ENCODE measurements at places on chromosomes 4 and X.

DNA sequence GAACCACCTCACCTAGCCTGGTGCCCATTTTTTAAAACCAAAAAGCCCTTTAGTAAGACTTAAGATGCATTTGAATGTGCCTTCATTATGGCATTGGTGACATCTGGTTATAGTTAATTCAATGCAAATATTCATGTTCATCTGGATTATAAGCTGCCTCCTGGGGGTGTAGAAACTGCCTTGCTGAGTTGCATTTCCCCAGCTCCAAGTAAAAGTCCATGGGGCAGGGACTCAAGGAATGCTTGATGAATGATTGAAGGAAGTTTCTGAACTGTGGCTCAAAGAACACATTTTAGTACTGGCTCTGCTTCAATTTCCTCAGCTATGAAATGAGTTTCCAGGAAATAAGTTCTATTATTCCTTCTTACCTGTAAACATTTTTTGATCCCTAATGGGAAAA lies 18.5 kb upstream of the RBM47 start:
- DNase-seq: no peak

DNA sequence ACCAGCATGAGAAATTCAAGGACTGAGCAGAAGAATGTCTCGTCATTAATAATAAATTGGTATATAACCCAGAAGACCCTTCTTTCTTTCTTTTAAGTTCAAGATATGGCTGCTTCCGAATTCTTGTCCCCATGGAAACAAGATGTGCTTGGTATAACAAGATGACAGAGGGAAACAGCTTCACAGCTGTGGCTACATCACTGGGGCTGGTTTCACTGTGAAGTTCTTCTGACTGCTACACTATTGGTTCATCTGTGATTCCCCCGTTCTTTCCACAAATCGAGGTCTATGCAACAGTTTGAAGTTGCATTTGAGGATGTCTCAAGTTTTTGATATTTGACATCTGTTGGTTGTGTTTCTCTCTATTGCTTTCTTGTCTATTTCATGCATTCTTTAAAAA lies 12.3 kb upstream of the DTHD1 start:
- no peak for DNase-seq

DNA sequence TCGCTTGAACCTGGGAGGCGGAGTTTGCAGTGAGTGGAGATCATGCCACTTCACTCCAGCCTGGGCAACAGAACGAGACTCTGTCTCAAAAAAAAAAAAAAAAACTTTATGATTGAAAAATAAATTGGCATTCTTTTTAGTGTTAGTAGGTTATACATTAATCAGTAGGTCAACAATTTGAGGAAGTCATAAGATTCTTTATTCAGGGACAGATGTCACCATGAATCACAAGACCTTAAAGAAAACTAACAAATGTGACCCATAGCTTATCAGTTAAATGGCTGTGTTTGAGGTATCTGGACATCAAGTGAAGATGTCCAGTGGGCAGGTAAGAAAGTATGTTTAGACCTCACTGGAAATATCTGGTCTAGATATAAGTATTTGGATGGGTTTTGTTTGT lies 9.3 kb upstream of the PRMT9 start:
- no peak for DNase-seq

GRCh38 chr4:13340672-13341071 lies 143.5 kb downstream of the RAB28 start:
- no peak for DNase-seq

DNA sequence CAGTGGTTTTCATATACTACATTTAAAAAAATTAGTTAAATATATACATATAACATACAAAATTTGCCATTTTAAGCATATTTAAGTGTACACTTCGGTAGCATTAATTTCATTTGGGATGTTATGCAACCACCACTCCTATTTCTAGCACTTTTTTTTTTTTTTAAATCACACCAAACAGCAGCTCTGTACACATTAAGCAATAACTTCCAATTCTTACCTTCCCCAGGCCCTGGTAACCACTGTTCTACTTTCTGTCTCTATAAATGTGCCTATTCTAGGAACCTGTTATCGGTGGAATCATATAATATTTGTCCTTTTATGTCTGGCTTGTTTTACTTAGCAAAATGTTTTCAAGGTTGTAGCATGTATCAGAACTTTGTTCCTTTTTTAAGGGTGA lies 39.1 kb downstream of the TMEM164 start:
- no peak for DNase-seq

DNA sequence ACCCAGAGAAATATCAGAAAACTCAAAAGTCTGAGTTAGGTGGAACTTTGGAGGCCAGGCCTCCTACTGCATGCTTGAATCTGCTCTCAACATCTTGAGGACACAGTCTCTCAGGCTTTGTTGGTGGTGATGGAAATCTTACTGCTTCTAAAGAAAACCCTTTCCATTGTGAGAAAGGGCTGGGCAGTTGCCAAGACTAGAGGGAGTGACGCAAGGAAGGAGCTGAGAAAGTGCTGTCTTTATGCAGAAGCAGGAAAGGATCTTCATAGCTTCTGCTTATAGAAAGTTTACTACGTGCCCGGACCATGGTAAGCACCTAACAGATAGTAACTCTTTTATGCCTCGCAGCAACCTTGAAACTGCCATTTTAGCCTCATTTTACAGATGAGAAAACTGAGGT lies 2.4 kb upstream of the CRMP1 start:
- DNase-seq: no peak

DNA sequence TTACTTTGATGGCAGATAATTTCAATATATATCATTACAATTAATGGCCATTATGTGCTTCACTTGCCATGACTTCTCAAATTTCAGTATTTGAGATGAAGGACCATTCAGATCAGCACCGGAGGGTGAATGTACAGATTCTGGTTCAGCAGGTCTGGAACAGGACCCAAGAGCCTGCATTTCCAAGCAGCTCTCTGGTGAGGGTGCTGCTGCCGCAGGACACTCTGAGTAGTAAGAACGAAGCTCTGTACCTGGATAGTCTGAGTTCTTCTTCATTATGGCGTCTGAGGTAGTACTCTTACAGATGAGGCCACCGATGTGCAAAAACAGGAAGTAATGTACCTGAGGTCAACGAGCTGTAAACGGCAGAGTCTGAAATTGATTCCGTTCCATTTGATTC lies 228.2 kb downstream of the FBXW7 start:
- no peak for DNase-seq

DNA sequence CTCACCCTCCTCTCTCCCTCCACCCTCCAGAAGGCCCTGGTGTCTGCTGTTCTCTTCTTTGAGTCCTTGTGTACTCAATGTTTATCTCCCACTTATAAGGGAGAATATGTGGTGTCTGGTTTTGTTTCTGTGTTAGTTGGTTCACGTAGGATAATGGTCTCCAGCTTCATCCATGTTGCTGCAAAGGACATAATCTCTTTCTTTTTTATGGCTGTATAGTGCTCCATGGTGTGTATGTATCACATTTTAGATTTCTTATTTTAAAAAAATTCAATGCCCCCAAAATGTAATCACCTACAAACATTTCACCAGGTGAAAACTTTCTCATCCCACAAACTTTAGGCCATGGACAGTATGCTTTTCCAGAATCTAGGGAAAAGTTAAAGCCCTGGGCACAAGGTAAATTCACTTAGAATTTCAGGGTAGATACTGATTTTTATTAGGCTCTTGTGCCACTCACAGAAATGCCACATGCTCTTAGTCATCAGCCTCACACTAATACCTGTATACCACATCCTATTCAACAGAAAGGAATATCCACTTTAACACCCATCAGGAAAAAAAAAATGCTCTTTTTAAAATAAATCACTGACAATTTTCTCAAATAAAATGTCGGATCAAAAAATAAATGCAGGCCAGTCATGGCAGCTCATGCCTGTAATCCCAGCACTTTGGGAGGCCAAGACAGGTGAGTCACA lies 104.8 kb upstream of the ENPP6 start:
- no peak for DNase-seq

- no peak for DNase-seq
Measured at GRCh38 chr4:92551616-92552015, 247.8 kb downstream of the GRID2 start.

DNA sequence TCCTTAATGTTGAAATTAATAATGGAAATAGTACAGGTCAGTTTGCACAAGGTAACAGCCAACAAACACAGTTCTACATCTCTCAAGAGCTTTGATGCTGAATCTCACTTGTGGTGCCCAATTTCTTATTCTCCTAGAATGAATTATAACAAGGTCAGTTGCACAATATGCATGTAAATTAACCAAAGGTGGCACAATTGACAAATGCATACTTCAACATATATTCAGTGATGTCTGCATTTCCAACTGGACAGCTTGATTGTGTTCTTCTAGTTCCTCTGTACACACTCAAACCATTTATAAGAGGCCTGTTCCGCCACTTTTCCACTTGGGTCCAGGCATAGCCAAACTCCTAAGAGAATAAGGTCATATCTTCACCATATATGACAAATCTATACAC lies 210.3 kb upstream of the EPHA5 start:
- DNase-seq: no peak

DNA sequence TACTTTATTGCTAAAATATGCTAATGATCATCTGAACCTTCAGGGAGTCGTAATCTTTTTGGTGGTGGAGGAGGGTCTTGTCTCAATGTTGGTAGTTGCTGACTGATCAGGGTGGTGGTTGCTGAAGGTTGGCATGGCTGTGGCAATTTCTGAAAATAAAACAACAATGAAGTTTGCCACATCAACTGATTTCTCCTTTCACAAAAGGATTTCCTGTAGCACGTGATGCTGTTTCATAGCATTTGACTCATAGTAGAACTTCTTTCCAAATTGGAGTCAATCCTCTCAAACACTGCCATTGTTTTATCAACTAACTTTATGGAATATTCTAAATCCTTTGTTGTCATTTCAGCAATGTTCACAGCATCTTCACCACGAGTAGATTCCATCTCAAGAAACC lies 19.3 kb downstream of the DDIT4L start:
- DNase-seq: no peak

- DNase-seq: peak; percentile 38
Measured at GRCh38 chrX:52923781-52924241, 26.7 kb downstream of the FAM156B start.

GRCh38 chr4:9800848-9801247 lies 19.4 kb downstream of the DRD5 start:
- peak; percentile 2 for DNase-seq

DNA sequence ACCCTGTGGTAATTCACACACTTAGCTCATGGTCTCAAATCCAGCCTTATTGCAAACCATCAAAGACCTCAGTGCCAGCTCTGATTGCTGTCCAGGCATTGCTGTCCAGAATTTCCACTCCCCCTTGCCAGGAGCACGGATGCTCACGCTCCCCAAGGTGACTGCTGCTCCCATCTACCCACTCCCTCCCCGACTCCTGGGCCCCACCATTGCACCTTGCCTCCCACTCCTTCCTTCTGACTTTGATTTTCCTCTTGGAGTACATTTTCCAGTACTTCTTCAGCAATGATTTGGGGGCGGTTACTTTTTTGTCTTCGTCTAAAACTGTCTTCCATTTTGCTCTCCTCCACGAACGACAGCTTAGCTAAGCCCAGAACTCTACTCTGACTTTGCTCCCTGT lies 11.5 kb downstream of the ZFYVE28 start:
- DNase-seq: no peak

DNA sequence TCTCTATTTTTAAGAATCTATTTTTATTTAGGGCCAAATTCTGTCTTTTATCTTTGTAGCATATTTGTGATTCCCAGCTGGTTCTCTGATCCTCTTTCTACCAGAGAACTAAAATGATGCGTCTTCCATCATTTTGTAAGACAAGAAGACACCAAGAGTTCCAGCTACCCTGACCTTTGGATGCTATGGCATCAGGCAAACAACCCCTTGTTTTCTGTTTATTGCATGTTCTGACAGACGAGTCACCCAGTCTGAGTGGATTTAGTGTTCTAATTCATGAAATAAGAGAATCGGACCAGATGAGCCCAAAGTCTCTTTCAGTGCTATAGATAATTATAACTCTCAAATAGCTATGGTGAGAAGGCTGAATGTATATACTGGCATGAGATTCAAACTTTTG lies 69.7 kb downstream of the ZFYVE28 start:
- DNase-seq: no peak

- DNase-seq: no peak
Measured at GRCh38 chrX:136766785-136767103, 14.0 kb downstream of the ARHGEF6 start.

DNA sequence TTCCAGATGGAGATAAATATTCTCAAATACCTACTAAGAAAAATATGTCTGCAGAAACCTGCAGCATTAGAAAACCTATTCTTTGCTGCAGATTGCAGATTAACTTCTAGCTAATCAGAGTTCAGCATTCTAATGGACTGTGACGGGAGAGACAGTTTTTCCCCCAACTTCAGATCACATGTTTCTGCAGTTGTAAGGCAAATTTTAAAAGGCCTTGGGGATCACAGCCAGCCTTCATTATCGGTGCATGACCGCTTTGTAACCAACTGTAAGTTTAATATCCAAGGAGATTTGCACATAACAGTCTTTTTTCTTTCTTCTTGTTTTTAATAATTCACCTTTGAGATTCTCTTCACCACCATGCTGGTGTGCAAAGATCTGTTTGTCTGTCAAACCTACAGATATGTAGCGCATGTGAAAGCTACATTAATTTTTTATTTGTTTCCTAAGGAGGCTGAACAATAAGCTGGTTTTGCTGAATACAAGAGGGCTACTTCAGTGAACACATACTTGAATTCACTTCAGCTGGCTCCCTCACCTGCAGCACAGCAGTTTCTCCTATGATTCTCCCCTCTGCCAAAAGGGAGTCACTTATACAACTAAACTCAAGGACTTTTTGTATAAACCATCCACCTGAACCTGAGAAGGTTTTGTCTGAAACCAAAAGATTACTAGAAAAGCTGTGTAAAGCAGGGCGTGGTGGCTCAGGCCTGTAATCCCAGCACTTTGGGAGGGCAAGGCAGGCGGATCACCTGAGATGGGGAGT lies 488.5 kb downstream of the RPA4 start:
- DNase-seq: no peak

DNA sequence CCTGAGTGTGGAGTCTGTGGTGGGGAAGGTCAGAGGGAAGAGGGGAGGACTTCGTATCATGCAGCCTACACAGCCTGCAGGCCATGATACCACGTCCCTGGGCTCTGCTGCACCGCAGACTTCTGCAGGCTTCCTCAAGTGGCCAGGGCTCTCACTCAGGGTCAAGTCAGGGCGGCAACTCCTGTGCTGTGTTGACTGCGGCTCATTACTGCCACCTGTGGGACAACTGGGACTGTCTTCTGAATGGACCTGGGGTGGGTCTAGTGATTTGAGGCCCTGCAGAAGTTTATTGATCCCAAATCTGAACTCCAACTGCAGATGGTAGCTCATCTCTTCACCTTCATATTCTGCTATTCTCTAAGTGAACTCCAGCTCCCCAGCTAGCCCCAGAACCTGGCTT lies 167.1 kb downstream of the NSUN7 start:
- peak; percentile 22 for DNase-seq

DNA sequence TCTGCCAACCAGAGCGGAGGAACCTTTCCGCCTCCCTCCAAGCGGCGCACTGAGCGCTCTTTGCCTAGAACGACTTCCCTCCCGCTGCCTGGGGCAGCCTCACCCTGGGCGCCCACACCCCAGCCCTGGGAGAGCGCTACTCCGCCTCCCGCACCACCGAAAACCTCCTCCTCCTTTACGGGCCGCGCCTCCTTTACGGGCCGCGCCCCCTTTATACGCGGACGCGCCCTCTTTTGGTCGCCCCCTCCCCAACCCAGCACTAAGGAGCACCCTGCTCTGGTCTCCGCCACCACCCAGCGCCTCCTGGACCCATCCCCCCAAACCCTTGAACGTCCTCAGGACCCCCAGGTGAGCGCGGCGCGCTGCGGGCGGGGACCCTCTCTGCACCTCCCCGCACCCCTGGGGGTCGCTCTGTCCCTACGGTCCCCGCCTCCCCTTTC lies 586 bp upstream of the NSG1 start:
- DNase-seq: no peak

- peak; percentile 80 for DNase-seq
Measured at GRCh38 chr4:1842993-1843448, 12.9 kb downstream of the LETM1 start.

- no peak for DNase-seq
Measured at GRCh38 chrX:1361275-1361674, 24.7 kb downstream of the IL3RA start.

Measured in AG10803 (cell line).